ENCODE measurements at places on chromosomes 11 and 22.

- DNase-seq: no peak
Measured at GRCh38 chr11:16603890-16604793, 134.3 kb upstream of the C11orf58 start.

DNA sequence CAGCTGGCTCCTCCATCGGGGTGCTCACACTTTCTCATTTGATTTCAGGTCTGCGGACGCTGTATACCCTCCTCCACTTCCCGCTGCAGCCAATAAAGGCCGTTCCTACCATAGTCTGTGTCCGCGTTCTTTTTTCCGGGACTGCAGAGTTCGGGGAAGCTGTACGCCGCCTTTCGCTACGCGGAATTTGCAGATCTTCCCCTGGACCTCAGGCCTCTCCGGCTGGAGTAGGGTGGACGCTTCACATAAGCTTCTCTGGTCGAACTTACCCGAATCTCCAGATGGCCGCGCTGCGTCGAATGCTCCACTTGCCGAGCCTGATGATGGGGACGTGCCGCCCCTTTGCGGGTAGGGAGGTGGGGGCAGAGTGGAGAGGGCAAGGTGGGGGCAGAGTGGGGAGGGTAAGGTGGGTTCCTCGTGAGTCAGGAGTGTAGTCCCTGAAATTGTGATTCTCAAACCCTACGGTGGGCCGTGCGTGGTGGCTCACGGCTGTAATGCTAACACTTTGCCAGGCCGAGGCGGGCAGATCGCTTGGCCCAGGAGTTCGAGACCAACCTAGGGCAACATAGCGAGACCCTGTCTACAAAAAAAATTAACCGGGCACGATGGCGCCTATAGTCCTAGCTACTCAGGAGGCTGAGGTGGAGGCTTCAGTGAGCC is 617 bp downstream of the CSKMT start:
- DNase-seq: peak; percentile 46

- DNase-seq: peak; percentile 26
Measured at GRCh38 chr11:96341211-96342013, 1.6 kb downstream of the MAML2 start.

DNA sequence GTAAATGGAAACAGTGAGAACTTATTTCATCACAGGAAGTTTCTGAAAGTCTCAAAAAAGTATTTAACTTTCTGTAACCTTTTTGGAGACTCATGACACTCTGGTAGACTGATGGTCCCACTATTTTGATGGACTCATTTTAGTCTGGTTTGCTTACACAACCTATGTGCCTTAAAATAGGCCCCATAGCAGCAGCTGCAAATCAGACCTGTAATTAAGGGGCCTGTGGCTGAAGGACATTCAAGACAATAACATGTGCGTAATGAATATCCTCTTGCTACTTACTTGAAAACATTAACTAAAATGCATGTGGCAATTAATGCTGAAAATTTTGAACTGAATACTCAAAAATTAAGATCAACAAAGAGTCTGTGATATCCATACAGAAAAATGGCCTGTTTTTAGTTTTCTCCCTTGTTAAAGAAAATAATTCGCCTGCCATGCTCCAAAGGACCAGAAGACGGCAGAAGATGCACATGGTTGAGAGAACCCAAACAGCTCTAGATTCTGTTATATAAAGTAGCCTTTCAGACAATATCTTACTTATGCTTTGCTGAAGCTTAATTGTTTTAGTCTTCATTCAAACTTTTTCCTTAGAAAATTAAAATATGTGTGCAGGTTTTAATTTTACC is 568.5 kb downstream of the KCNA4 start:
- peak; percentile 34 for DNase-seq

DNA sequence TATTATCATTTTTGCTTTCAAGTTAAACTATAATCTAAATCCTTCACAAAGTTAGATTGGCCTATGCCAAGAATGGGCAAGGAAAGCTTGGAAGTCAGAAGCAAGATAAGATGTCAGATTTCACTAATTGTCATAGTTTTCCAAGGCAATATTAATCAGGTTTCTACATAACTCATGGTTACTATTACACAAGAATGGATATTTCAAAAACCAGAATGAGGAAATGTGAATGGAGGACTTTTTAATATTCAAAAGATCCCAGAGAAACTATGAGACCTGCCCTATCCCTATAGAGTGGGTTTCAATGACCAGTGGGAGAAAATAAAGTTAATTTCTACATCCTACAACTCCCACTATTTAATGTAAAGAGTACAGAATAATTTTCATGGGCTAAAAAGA is 203.2 kb downstream of the CASP12 start:
- DNase-seq: no peak

Measured in RWPE1 (cell line).